Breast epithelium (tissue), 4 donors: ENCODE measurements at places on chromosomes 4 and X. TPM values are rescaled to one million over a fixed set of nuclear protein-coding genes. Genes with fewer than 3 reads are reported as not detected.

DNA sequence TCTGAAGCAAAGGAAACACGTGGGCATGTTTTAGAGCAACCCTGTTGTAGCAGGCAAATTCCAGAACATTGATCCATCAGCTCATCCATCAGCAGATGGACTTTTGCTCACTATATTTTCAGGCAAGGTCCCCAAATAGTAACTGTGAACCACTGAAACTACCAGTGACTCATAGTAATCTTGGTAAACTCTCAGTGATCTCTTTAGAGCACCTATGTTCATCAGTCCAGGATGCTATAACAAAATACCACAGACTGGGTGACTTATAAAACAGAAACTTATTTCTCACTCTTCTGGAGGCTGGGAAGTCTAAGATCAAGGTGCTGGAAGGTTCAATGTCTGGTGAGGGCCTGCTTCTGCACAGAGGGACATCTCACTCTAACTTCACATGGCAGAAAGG is 28.9 kb upstream of the BTC start:
- no peaks in the 10 kb centered on the region for H3K4me1 ChIP-seq
- no peaks in the 10 kb centered on the region for H3K36me3 ChIP-seq
- H3K4me3 ChIP-seq, result no peak overlapping the region
- DNase-seq, result no peak

DNA sequence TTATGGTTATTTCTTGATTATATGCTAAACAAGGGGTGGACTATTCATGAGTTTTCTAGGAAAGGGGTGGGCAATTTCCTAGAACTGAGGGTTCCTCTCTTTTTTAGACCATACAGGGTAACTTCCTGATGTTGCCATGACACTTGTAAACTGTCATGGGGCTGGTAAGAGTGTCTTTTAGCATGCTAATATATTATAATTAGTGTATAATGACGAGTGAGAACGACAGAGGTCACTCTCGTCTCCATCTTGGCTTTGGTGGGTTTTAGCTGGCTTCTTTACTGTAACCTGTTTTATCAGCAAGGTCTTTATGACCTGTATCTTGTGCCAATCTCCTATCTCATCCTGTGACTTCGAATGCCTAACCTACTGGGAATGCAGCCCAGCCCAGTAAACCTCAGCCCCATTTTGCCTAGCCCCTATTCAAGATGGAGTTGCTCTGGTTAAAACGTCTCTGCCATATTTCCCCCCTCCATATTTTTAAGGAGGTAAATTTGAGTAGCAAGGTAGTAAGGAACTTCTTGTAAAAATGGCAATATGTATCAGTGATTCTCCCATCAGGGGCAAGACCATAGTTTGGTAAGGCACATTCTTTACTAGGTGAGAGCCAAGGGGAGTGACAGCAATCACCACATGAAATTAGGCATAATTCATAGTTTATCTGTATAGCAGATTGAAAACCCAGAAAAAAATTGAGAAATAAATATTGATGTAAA is 2.6 kb downstream of the CXCL2 start:
- no peak overlapping the region for H3K4me3 ChIP-seq
- H3K36me3 ChIP-seq, result no peaks in the 10 kb centered on the region
- H3K27ac ChIP-seq, result no peak overlapping the region
- no peaks in the 10 kb centered on the region for H3K4me1 ChIP-seq
- no peak for DNase-seq

DNA sequence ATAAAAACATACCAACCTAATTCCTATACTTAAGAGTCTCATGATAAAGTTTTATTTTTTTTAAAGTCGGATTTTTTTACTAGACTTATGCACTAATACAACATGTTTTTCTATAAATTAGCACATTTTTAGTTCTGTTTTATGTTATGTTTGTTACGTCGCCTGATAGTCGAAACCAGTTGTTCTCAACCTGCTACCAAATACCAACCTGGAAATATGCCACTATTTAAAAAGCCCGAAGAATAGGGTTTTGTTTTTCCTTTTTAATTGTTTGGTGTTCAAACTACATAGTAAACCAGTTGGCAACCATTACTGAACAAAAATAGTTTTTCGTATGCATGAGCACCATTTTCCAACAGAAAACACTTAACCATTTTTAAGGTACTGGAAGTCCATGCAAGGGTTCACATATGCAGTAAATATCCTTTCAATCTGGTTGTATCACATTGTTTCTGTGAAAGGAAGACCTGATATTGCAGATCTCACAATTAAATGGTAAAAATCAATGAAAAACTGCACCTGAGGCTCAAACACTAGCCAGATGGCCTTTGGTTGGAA is 1.4 kb downstream of the WDFY3 start:
- H3K4me3 ChIP-seq, result peak overlapping the region; percentile 97
- no peaks in the 10 kb centered on the region for H3K36me3 ChIP-seq
- H3K27ac ChIP-seq, result peak overlapping the region; percentile 96
- H3K27me3 ChIP-seq, result no peaks in the 10 kb centered on the region
- no peaks in the 10 kb centered on the region for H3K4me1 ChIP-seq

MAGEA3 gene
- not detected for total RNA-seq

- H3K27me3 ChIP-seq, result no peaks in the 10 kb centered on the region
- H3K36me3 ChIP-seq, result no peaks in the 10 kb centered on the region
- DNase-seq, result no peak
- no peak overlapping the region for H3K4me3 ChIP-seq
- no peak overlapping the region for H3K27ac ChIP-seq
- H3K4me1 ChIP-seq, result no peaks in the 10 kb centered on the region
Measured at GRCh38 chr4:158588285-158588684, 66.6 kb downstream of the RXFP1 start.

DNA sequence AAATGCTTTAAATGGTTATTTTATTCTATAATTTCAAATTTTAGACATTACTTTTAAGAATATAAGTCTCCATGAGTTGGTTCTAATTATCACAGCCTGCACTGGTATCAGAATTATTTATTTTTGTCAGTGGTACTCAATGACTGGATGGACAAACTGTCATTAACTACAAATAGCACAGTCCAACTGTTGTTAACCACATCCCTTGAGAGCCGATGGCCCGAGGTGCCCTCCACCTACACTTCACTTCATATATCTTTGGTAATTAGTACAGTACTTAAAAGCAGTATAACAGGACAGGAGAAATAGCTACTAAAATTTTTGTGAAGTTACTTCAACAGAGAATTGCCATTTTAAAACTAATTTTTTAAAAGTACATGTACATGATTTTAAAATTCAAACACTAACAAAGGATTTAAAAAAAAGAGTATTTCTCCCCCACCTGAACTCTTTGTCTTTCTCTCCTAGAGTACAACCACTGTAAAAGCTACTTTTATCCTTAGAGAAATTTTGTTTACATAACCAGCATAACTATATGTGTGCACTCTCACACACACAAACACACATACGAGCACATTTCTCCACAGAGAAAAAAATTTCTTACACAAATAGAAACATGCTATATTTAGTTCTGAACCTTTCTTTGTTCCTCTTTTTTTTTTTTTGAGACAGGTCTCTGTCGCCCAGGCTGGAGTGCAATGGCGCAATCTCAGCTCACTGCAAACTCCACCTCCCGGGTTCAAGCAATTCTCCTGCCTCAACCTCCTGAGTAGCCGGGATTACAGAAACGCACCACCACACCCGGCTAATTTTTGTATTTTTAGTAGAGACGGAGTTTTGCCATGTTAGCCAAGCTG is 6.5 kb downstream of the TIFA start:
- peaks cover 10% of the 10 kb centered on the region for H3K4me1 ChIP-seq
- no peaks in the 10 kb centered on the region for H3K36me3 ChIP-seq
- DNase-seq, result no peak
- peak overlapping the region; percentile 29 for H3K27ac ChIP-seq
- no peaks in the 10 kb centered on the region for H3K27me3 ChIP-seq
- peak overlapping the region; percentile 26 for H3K4me3 ChIP-seq

SAGE1 gene
- total RNA-seq, result not detected

FGD1 gene
- 3.3 TPM for total RNA-seq

NWD2 gene
- total RNA-seq, result 0.66 TPM

ADRA2C gene
- total RNA-seq, result 6.9 TPM

- no peaks in the 10 kb centered on the region for H3K4me1 ChIP-seq
- H3K27me3 ChIP-seq, result no peaks in the 10 kb centered on the region
- DNase-seq, result no peak
- no peaks in the 10 kb centered on the region for H3K36me3 ChIP-seq
Measured at GRCh38 chr4:118224243-118224829, 128.5 kb downstream of the PRSS12 start.

HTRA3 gene
- total RNA-seq, result 8.5 TPM

GRCh38 chr4:7886007-7886973 is 53.4 kb downstream of the AFAP1 start:
- peak overlapping the region; percentile 12 for H3K27ac ChIP-seq
- no peaks in the 10 kb centered on the region for H3K4me1 ChIP-seq
- DNase-seq, result no peak
- H3K27me3 ChIP-seq, result no peaks in the 10 kb centered on the region
- H3K36me3 ChIP-seq, result no peaks in the 10 kb centered on the region

- peak within 1 kb of the TSS; percentile 81 for H3K4me3 ChIP-seq
- no peaks in the 10 kb centered on the region for H3K27me3 ChIP-seq
- no peaks in the 10 kb centered on the region for H3K36me3 ChIP-seq
- H3K4me1 ChIP-seq, result no peaks in the 10 kb centered on the region
- DNase-seq, result no peak
Measured at GRCh38 chr4:105146276-105147015, at the start of gene TET2. Gene TET2 (plus strand): TSS chr4:105146876. CDS start chr4:105233943, 87,067 bp downstream.

DNA sequence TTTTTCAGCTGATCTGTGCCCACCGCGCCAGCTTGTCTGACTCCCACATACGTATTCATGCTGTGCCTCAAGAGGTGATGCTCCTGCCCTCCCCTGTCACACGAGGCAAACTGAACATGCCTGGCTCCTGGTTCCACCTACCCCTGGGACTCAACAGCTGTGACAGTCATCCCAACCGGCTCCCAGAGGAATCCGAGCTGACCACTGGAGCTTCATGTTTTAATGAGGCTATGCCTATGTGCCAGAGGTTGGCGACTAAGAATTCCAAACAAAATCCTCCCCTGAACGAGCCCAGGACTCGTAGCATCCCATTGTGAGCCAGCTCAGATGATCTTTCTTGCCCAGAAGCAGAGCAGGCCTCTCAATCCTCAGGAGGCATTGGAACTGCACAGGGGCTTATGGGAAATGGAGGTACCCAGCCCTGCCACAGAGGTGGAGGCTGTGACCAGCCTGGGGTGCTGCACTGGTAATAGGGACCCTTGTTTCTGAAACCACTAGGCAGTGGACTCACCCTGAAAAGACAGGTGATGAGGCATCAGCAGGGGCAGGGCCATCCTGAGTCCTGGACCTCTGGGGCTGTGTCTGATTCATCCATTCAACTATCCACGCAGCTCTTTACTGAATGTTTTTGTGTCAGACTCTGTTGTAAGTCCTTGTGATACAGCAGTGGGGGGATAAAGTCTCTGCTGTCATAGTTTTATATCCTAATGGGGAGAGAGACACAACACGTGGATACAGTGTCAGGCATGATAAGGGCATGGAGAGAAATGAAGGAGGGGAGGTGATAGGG is 325.0 kb downstream of the EVC2 start:
- no peak for DNase-seq
- H3K36me3 ChIP-seq, result no peaks in the 10 kb centered on the region
- no peaks in the 10 kb centered on the region for H3K27me3 ChIP-seq
- H3K4me1 ChIP-seq, result no peaks in the 10 kb centered on the region
- no peak overlapping the region for H3K4me3 ChIP-seq

DNA sequence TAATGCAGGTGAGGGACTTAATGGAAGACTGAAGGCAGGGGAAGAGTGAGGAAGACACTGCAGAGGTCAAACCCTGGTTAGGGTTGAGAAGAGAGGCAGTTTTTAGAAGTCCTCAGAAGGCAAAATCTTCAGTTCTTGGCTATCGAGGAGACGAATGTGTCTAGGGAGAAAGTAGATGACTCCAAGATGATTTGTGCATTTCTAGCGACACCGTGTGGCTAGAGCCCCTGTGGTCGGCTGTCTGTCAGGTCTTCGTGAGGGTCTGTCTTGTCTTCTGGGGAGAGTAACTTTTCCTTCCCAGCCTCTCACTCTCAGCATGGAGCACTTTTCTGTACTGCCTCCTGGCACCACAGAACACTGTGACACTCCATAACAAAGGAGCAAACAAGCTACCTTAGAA is 458.1 kb downstream of the STIM2 start:
- no peak for DNase-seq
- no peak overlapping the region for H3K4me3 ChIP-seq
- no peaks in the 10 kb centered on the region for H3K36me3 ChIP-seq
- H3K4me1 ChIP-seq, result no peaks in the 10 kb centered on the region
- no peaks in the 10 kb centered on the region for H3K27me3 ChIP-seq
- no peak overlapping the region for H3K27ac ChIP-seq

DNA sequence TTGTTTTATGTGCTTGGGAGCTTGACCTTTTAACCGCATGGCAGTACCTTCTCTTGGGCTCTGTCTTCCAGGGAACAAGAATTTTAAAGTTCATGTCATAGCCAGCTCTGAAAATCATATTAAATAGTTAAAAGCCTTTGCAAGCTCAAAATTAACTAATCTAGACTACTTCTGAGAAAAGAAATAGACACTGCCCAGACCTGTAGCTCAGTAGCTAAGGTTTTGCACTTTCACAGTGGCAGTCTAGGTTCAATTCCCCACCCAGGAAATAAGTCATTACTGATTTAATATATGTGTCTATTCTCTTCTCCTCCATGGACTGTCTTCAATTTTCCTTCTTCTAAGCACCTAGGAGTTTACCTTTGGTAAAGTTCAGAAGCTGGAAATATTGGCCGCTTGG is 27.4 kb downstream of the HSD17B11 start:
- no peak for DNase-seq
- no peak overlapping the region for H3K27ac ChIP-seq
- no peaks in the 10 kb centered on the region for H3K4me1 ChIP-seq

DNA sequence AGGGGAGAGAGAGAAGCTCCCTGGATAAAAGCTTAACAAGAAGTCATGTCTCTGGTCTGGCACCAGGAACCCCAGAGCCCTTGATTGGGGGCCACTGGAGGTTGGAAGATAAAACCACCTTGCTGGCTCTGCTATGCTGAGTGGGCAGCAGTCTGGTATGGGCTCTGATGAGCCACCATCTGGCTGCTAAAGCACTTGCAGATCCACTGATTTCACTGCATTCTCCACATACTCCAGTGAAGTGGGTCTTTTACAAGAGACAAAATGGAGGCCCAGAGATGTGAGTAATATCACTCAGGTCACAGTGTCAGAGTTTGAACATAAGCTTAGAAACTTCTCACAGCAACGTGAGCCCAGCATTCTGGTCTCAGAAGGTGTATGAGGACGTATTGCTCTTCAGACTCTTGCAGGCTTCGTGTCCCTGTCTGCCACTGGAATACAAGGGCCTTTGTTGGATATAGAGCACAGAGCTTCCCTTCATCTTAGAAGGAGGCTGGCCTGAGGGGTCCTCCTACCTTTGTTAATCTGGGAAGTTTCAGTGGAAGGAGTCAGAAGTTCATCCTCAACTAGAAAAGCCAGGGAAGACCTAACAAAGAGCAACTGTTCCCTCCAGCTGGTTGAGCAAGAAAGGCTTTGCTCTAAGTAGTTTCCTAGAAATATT is 11.8 kb downstream of the CLDN2 start:
- DNase-seq, result no peak
- H3K4me1 ChIP-seq, result no peaks in the 10 kb centered on the region
- H3K27ac ChIP-seq, result no peak overlapping the region
- no peaks in the 10 kb centered on the region for H3K36me3 ChIP-seq
- H3K27me3 ChIP-seq, result peaks cover 40% of the 10 kb centered on the region
- H3K4me3 ChIP-seq, result no peak overlapping the region
